ENCODE measurements at places on chromosomes 11 and 22.

DNA sequence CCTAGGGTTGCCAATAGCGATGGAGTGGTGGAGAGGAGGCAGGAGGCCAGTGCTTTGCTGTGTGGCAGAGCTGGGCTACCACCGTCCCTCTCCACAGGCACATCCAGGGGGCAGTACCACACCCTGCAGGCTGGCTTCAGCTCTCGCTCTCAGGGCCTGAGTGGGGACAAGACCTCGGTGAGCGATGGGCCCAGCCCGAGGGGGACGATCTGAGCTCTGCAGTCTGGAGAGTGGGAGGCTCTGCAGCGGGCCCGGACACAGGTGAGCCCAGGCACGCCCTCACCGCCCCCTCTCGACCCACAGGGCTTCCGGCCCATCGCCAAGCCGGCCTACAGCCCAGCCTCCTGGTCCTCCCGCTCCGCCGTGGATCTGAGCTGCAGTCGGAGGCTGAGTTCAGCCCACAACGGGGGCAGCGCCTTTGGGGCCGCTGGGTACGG, 2.5 kb downstream of the PKP3 start:
- no peaks in the 10 kb centered on the region for H3K27me3 ChIP-seq
- no peaks in the 10 kb centered on the region for H3K36me3 ChIP-seq
- H3K4me3 ChIP-seq, result no peak overlapping the region

- H3K36me3 ChIP-seq, result no peaks in the 10 kb centered on the region
- H3K27ac ChIP-seq, result peak overlapping the region; percentile 50
- H3K4me1 ChIP-seq, result peaks cover 7% of the 10 kb centered on the region
- DNase-seq, result no peak
- H3K27me3 ChIP-seq, result no peaks in the 10 kb centered on the region
These were observed 257.2 kb downstream of the ETS1 start for GRCh38 chr11:128330203-128330602.

- peak; percentile 41 for DNase-seq
- no peaks in the 10 kb centered on the region for H3K36me3 ChIP-seq
- no peak overlapping the region for H3K4me3 ChIP-seq
- H3K4me1 ChIP-seq, result no peaks in the 10 kb centered on the region
- no peak overlapping the region for H3K27ac ChIP-seq
These were observed 26.1 kb upstream of the TTLL12 start for GRCh38 chr22:43213051-43213450.

DNA sequence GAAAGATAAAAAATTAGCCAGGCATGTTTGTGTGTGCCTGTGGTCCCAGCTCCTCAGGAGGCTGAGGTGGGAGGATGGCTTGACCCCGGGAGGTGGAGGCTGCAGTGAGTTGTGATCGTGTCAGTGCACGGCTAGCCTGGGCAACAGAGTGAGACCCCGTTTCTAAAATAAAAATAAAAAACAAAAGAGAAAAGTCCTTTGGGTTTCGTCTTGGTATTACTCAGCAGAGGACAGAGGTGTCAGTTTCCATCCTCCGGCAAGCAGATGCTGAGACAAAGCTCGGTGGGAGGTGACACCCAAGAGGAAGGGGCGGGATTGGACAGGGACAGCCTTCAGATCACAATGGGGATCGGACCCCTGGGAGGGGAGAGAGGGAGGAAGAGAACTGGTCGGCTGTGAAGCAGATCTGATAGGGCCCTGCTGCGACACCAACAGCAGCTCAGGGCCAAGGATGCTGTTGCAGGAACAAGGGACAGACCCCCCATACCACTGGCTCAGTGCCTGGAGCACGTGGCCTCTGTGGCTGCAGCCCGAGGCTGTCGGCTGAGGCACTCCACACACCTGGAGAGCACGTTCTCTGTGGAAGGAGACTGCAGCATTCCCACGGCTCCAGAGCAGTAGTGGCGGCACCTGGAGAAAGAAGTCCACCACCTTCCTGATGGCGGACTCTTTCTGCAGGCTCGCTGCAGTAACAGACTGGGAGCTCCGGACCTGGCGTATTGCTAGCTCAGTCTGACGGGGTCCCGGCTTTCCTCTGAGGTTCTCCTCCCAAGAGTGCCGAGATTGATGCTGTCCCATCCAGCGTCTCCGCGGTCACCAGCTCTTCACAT, 5.2 kb upstream of the BID start:
- DNase-seq, result no peak
- peaks cover 6% of the 10 kb centered on the region for H3K4me1 ChIP-seq
- no peak overlapping the region for H3K4me3 ChIP-seq
- H3K27me3 ChIP-seq, result no peaks in the 10 kb centered on the region

- peaks cover 17% of the 10 kb centered on the region for H3K36me3 ChIP-seq
- no peaks in the 10 kb centered on the region for H3K27me3 ChIP-seq
- no peak overlapping the region for H3K4me3 ChIP-seq
- peaks cover 6% of the 10 kb centered on the region for H3K4me1 ChIP-seq
These were observed 29.8 kb downstream of the TBC1D22A start for GRCh38 chr22:46792061-46792796.

DNA sequence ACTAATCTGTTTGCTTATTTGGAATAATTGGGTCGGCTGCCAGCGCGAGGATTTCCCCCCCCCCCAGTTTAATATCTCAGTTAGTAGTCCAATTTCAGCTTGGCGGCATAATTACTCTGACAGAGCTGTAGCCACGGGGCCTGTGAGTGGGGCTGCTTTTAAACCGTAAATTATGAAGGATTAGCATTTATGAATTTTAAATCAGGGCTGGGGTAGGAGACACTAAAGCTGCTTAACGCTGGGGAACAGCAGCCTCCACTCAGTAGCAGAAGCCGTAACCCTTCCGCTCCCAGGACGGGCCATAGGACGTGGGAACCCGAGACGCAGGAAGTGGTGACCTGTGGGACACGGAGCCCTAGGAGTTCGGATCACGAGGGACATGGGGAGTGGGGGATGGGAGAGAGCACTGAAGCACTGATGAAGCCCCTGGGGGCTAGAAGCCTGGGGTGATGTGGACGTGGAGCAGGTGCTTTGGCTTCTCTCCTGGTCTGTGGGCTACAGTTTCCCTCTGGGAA, 66.2 kb upstream of the LMO1 start:
- peaks cover 13% of the 10 kb centered on the region for H3K4me1 ChIP-seq
- no peak for DNase-seq
- H3K27me3 ChIP-seq, result no peaks in the 10 kb centered on the region
- H3K27ac ChIP-seq, result no peak overlapping the region
- no peak overlapping the region for H3K4me3 ChIP-seq

- DNase-seq, result no peak
- no peak overlapping the region for H3K27ac ChIP-seq
- H3K36me3 ChIP-seq, result no peaks in the 10 kb centered on the region
- no peaks in the 10 kb centered on the region for H3K27me3 ChIP-seq
- H3K4me3 ChIP-seq, result no peak overlapping the region
These were observed 96.0 kb downstream of the EXT2 start for GRCh38 chr11:44191322-44192016.

DNA sequence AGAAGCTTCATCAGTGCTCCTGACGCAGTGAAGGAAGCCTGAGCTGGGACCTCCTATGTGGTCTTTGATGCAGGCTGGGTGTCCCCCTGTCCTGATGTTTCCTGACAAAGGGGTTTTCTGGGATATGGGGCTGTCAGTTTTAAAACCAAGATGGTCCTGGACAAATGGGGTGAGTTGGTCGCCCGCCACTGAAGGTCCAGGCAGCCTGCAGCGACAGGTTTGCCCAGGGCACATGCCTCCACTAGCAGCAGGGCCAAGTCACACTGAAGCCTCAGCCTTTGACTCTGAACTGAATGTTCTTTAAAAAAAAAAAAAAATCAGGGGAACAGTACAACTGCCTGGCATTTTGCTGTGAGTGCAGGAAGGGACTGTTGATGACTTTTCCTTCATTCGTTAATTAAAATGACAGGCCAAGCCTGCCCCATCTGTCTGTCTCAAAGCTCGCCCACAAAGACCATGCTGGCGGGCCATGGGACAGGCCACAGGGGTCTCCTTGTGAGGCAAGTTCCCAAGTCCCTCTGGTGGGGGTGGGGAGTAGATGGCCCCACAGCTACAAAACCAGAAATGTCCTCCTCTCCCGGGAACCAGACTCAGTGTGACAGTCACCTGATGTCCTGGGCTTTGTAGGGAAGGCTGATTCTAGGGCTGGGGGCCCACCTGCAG, 274.8 kb downstream of the CTTN start:
- H3K4me1 ChIP-seq, result no peaks in the 10 kb centered on the region
- no peak overlapping the region for H3K27ac ChIP-seq
- no peaks in the 10 kb centered on the region for H3K36me3 ChIP-seq
- DNase-seq, result no peak
- H3K27me3 ChIP-seq, result no peaks in the 10 kb centered on the region
- H3K4me3 ChIP-seq, result no peak overlapping the region

DNA sequence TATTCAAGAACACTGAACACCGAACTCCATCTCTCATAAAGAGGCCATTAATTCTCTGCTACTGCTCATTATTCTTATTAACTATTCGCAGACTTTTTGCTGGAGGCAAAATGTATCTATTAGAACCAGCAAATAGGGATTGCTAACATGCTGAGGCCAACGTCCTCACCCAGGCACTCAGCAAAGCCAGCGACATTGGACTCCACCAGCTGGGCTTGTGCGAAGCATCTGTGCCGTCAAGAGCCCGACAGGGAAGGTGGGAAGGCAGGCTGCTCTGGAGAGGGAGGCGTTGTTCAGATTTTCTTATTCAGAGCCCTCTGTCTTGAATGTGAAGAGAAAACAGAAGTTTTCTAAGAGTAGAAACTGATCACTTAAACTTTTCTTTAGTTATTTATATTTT, 615.6 kb upstream of the KIRREL3 start:
- DNase-seq, result no peak
- no peak overlapping the region for H3K27ac ChIP-seq
- no peaks in the 10 kb centered on the region for H3K27me3 ChIP-seq
- H3K4me1 ChIP-seq, result no peaks in the 10 kb centered on the region
- H3K36me3 ChIP-seq, result no peaks in the 10 kb centered on the region

- no peak for DNase-seq
- no peak overlapping the region for H3K4me3 ChIP-seq
- H3K27ac ChIP-seq, result peak overlapping the region; percentile 19
- peaks cover 26% of the 10 kb centered on the region for H3K4me1 ChIP-seq
- H3K27me3 ChIP-seq, result no peaks in the 10 kb centered on the region
These were observed 53.3 kb downstream of the MRTFA start for GRCh38 chr22:40583053-40583741.

DNA sequence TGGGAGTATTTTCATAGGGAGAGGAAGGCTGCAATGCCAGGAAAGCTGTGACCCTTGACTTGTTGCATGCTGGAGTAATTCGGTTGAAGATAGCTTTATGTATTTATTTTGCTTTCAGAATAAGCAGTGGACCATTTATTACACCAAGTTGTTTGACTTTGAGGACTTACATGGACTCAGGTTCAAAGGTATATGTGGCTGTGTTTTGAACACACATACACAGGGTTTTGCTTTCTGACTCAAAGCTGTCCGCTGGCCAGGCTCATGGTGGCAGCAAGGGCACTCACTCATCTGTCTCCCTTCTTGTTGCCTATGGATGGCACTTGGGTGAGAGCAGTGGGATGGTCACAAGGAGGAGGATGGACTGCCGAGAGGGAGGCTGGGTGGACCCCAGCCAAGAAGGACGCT, 6.5 kb downstream of the TIMP3 start:
- no peak for DNase-seq
- H3K4me1 ChIP-seq, result peaks cover 81% of the 10 kb centered on the region
- peak overlapping the region; percentile 40 for H3K27ac ChIP-seq
- no peaks in the 10 kb centered on the region for H3K27me3 ChIP-seq
- H3K36me3 ChIP-seq, result no peaks in the 10 kb centered on the region

DNA sequence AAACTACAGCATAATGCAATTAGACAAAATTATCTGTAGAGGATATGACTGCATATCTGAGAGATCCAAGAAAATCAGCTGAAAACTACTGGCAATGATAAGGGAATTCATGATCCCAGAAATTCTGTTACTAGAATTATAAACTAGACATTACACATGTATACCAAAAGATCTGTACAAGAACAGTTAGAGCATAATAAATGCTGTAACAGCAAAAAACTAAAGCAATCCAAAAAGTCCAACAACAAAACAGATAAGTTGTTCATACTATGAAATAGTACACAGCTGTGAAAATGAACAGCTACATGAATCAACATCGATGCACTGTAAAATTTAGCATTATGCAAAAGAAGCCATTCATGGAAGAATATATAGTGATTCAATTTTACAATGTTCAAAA, 6.0 kb downstream of the ZNF214 start:
- H3K4me3 ChIP-seq, result no peak overlapping the region
- H3K4me1 ChIP-seq, result no peaks in the 10 kb centered on the region
- no peaks in the 10 kb centered on the region for H3K36me3 ChIP-seq
- DNase-seq, result no peak
- no peak overlapping the region for H3K27ac ChIP-seq

GRCh38 chr11:80502511-80502910, 1061.7 kb upstream of the TENM4 start:
- no peaks in the 10 kb centered on the region for H3K27me3 ChIP-seq
- H3K36me3 ChIP-seq, result no peaks in the 10 kb centered on the region
- no peak overlapping the region for H3K27ac ChIP-seq
- no peak overlapping the region for H3K4me3 ChIP-seq

DNA sequence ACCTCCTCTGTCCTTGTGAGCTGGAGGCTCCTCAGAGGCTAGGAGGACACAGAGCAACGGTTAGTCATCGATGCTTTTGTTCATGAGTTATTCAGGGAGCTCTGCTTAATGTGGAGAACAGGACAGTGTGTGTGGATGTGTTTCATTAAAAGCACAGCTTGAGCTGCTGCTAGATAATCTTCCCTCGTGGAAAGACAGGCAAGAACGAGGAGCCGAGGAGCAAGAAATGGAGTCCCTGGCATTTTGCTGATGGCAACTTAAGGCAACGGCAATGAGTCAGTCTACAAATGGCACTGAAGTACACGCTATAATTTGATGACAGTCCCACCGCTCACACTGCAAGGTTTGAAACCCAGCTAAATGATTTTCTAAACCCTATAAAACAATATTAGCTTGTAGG, 106.2 kb downstream of the IGLL1 start:
- no peaks in the 10 kb centered on the region for H3K27me3 ChIP-seq
- H3K36me3 ChIP-seq, result no peaks in the 10 kb centered on the region
- no peak overlapping the region for H3K4me3 ChIP-seq
- H3K4me1 ChIP-seq, result no peaks in the 10 kb centered on the region

DNA sequence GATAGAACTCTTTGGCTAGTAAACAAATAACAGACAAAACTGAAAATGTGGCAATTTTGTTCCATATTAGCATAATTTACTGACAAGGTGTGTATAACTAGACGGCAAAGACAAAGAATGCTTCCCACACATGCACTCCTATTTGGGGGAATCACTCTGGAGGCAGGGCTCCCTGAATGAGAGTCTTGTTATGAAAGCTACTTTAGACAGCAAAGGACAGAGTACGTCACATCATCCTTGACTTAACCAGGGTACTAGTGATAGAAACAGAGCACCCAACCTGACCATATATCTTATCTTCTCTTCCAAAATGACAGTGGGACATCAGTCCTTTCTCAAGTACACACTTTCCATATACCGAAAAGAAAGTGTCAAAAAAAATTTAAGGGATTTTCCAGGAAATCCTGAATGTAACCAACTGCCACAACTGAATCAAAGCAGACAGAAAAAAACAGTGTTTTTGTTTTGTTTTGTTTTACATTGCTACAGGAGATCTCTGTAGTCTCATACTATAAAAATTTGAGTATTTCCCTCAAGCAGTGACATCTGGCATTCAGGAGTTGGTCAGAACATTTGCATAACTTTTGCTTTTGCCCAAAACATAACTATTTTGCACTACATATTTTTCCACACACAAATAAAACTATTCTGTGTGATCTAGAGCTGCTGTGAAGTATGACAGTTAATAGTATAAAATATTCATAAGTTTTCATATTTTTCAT, 98.9 kb downstream of the ARHGAP20 start:
- H3K4me3 ChIP-seq, result no peak overlapping the region
- no peaks in the 10 kb centered on the region for H3K36me3 ChIP-seq
- no peaks in the 10 kb centered on the region for H3K4me1 ChIP-seq

GRCh38 chr11:119599864-119600541, 129.0 kb downstream of the NECTIN1 start:
- H3K4me1 ChIP-seq, result no peaks in the 10 kb centered on the region
- DNase-seq, result no peak
- H3K27ac ChIP-seq, result no peak overlapping the region
- no peaks in the 10 kb centered on the region for H3K36me3 ChIP-seq
- no peak overlapping the region for H3K4me3 ChIP-seq

Data from thyroid gland (tissue), 4 donors.